Activated CD4-positive, alpha-beta T cell treated with anti-CD3 and anti-CD28 coated beads for 36 hours (primary cell): ENCODE measurements at places on chromosomes 2 and 18. TPM values are rescaled to one million over a fixed set of nuclear protein-coding genes. Genes with fewer than 3 reads are reported as not detected.
A peak's percentile ranks its signal among the peaks of the same experiment; 100 is the strongest.

CASP10 gene
- total RNA-seq, result 12.2 TPM

DNA sequence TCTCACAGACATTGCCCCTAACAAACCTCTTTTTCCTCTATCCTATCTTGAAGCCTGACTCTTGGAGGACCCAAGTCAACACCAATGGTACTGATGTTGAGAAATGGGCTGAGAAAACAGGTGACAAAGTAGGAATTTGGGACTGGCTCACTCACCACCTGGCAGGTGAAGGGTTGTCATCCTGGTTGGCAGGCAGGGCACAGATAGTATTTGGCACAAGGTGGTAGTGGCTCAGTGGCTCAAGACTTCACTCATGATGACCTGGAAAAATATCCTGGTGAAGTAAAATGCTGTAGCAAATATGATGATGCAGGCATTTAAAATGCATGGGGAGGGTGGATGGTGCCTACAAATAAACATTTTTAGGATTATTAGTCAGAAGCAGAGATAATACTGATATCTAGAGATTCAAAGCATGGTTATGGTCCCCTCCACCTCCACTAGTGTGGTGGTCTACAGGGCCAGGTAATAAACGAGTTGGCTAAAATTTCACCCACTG is 38.0 kb upstream of the GLS start:
- no peak for DNase-seq

GRCh38 chr2:6648596-6649247 is 217.0 kb downstream of the CMPK2 start:
- no peak for DNase-seq

- no peak for DNase-seq
Measured at GRCh38 chr18:6286585-6286984, 128.1 kb downstream of the L3MBTL4 start.

DNA sequence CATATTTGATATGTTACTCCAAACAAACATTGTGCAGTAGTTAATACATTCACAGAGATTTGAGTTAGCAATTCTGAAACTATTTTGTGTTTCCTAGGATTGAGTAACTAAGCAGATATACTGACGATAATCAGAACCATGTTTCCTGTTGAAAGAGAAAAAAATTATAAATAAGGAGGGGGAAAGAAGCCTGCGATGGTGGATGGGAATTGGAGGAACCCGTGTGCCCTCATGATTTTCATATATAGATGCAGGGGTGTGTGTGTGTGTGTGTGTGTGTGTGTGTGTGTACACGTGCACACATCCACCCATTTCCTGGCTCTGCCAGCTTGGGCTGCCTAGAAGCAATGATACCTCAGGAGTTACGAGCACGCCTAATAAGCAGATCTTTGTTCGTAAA is 56.9 kb downstream of the LPIN2 start:
- DNase-seq, result peak; percentile 51

MAP3K19 gene
- total RNA-seq, result not detected

DNA sequence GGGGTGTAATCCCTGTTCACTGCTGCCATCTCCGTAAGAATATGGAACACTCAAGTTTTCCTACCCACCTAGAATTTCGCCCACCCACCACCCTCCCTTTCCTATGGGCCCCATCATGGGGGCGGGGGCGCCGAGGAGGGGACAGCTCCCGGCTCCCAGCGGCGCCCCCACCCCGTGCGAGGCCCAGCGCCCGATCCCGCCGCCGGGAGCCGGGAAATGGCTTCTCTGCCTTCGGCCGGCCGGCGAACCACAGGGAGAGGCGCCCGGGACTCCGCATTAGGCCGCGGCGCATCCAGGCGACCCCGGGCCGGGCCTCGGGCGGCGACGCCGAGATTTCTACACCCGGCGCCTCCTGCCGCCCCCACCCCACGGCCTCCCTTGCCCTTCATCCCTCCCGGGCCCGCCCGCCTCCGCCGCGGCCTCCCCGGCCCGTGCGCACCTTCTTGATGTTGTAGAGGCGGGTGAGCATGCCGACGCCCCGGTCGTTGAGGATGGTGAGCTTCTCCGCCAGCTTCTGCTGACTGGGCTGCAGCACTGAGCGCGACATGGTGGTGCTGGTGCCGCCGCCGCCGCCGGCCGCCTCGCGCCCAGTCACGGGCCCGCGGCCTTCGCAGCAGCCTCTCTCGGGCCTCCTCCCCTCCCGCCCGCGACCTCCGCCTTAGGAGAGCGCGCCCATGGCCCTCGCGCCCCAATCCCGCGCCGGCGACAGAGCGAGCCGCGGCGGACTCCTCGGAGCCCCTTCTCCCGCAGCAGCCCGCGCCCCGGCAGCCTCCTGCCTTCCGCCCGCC is 510 bp downstream of the NCKAP1 start:
- DNase-seq, result peak; percentile 69

- no peak for DNase-seq
Measured at GRCh38 chr18:9803698-9804516, 81.9 kb upstream of the TXNDC2 start.

GRCh38 chr2:55061523-55062344 is 11.5 kb upstream of the RTN4 start:
- DNase-seq, result no peak

SH3RF3 gene
- total RNA-seq, result 1.4 TPM

GALM gene
- total RNA-seq, result 56.0 TPM

DNA sequence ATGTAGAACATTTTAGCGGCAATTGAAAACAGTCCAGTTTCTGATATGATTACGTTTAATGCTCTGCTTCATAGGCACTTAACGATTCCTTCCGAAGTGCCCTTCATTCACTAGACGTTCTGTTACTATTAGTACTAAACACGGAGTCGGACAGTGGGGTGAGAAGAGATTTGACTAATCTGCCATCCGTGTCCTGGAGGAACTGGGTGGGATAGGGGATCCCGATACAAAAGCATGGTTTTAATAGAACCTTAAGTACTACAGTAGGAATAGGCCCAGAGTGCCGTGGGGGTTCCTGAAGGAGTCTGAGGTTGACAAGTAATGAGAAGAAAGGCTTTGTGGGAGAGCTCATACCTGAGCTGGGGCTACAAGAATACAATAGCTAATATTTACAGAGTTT is 631 bp downstream of the MORN2 start:
- no peak for DNase-seq

- no peak for DNase-seq
Measured at GRCh38 chr2:204332706-204333105, 212.6 kb upstream of the PARD3B start.

DNA sequence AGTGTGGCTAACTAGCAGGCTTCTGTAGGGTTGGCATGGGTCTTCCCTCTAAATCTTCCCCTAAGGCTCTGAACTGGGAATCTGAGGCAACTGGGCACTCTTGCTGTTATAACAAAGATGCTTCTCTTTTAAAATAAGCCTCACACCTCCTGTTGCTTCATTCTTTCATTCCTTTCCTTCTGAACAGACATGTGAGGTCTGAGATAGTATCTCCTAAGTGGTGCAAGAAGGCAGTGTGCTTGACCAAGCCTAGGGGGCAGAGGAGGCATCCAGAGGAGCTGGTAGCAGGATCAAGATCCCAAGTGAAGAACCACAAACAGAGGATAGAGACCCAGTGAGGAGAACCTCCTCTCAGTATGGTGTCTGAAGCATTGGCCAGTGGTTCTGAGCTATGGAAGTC is 90.9 kb downstream of the TTC27 start:
- DNase-seq, result no peak

GRCh38 chr18:5073026-5073944 is 123.8 kb downstream of the AKAIN1 start:
- peak; percentile 46 for DNase-seq

DNA sequence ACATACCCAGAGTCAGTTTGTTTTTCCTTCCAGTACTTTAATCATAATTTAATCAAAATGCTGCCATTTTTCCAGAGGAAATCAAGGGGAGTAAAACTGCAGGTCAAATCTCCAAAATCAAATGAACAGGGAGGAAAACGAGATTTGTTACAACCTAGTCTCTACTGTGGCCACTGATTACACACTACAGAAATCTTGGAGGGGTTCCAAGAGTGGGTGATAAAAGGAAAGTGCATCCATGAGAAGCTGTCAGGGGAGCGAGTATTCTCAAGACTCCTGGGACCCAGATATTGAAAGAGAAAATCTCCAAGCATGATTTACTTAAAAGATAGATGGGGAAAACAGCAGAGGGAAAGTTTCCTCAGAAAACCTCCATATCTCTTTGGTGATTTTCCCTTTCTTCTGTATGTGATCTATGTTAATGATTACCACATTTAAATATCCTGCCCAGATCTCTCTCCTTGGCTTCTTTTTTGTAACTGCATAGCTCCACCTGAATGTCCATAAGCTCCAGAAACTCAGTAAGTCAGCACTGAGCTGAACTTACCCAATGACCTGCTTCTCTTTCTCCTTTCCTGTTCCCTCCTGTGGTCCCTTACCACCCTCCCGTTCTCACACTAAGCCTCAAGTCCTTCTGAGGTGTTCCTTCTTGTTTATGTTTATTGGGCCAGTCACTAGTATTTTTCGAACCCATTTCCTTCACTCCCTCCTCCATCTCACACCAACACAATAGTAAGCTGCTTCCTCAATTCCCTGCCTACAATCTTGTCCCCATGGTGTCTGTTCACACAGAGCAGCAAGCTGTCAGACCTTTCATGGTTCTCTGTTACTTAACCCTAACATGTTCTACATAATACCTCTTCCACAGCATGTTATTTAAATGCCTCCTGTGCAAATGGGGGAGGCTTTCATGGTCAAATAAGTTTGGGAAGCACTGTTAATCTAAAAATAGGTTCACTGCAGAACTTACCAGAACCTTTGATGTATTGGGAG is 73.9 kb upstream of the TWSG1 start:
- no peak for DNase-seq

GRCh38 chr2:170322140-170322766 is 144.3 kb downstream of the MYO3B start:
- no peak for DNase-seq

PARD6G gene
- not detected for total RNA-seq

NYAP2 gene
- total RNA-seq, result not detected

DNA sequence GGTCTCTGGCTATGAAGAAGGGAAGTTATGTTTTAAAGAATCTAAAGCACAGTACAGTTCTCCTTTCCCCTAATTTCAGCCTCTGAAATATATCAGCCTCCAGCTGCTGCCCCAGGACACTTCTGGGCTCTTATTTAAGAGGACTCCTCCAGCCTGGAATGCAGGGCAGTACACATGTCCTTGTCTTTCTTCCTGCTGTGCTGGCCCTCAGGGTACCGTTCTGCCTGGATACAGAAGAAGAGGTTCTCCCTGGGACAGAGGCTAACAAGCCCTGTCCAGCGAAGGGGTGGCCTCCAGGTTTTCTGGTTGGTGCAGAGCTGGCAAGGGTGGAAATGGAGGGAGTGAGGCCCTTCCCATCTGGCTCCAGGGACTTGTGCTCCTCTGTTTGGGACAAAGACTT is 22.1 kb downstream of the MLPH start:
- DNase-seq, result no peak

ST6GAL2 gene
- total RNA-seq, result not detected

GRCh38 chr2:217909156-217909820 is 93.5 kb downstream of the TNS1 start:
- no peak for DNase-seq

DNA sequence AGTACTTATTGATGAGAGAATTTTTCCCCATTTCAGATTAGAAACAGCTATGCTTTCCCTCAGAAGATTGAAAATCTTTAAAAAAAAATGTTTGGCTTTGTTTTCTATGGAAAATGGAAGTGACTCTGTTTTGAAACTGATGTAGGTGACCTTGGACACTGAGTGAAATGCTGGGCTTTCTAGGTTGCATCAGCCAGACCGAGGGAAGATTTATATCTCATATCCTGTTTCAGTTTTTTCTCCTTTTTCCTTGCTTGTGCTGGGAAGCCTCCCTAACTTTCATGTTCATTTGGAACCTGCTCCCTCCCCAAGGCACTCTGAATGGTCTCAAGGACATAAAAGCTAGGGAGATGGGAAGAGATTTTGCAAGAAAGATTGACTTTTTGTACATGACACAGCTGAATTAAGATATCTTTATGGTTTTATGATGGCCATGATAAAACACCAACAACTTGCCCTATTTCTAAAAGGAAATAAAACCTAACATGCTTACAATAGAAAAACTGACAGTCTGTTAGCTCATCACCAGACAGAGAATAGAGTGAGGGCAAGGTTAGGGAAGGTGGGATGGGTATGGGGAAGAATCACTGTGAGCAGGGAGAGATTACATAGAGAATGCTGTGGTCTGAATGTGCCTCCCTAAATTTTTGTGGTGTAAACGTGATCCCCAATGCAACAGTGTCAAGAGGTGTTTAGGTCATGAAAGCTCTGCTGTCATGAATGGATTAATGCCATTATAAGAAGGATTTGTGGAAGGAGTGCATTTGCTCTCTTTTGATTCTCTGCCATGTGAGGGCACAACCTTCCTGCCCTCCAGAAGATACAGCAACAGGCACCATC is 249.7 kb downstream of the TPGS2 start:
- no peak for DNase-seq

DNA sequence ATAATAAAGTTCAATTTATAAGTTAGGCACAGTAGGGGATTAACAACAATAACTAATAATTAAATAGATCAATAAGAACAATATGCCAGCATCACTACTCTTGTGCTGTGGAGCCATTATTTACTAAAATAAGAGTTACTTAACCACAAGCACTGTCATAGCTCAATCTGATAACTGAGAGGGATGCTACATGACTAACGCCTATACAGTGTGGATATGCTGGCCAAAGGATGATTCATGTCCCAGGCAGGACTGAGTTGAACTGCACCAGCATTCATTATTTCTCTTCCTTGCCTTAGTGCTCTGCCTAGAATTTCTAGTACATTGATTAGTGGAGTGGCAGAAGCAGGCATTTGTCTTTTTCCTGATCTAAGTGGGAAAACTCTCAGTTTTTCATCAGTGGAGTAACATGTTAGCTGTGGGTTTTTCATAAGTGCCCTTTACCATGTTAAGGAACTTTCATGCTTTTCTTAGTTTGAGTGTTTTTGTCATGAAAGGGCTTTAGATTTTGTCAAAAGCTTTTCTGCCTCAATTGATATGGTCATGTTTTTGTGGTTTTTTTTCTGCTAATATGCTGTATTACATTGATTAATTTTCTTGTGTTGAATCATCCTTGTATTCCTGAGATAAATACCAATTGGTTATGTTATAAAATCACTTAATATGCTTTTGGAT is 21.7 kb downstream of the KIAA1328 start:
- peak; percentile 18 for DNase-seq

- no peak for DNase-seq
Measured at GRCh38 chr2:144711630-144712549, 192.0 kb upstream of the ZEB2 start.

MSGN1 gene
- not detected for total RNA-seq

DNA sequence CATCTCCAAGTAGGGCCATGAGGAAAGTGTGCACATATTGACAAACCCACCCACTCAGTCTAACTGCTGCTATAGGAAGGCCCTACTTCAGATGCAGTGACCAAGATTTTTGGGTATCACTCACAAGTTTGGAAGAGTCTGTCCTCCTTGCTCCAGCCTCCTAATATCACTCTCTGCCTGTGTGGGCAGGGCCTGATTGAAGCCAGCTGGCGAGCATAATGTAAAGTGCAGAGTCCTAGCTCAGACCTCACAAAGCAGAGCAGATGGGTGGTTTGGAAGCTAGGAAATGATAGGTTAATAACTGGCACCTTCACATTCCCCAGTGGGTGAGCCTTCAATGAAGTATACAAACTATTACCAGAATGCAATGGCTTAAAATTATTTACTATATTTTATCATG is 11.2 kb upstream of the SULT1C3 start:
- no peak for DNase-seq

GRCh38 chr2:208415255-208415654 is 8.7 kb downstream of the PTH2R start:
- DNase-seq, result no peak

SCN3A gene
- 0.23 TPM for total RNA-seq
